ENCODE measurements at places on chromosomes 12 and 14.

DNA sequence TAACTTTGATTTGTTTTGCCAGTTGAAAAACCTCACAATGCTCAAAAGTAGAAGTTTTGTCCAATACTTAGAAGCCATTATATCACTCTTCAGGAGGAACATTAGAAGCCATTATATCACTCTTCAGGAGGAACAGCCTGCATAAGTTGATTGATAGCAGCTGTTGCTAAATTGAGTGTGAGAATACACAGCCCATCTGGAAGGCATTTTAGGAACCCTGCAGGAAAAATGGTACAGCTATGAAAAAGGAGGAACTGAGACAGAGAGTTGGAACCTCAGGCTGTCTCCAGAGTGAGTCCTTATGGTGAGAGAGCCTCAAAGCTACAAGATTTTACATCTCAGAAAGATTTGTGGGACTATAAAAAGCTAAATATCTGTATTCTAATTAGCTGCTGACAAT lies 207.0 kb downstream of the MYRFL start:
- no peak for DNase-seq

- no peak for DNase-seq
Measured at GRCh38 chr14:100406505-100407131, 83.5 kb downstream of the SLC25A47 start.

GRCh38 chr12:127583041-127583440 lies 683.9 kb upstream of the TMEM132C start:
- no peak for DNase-seq

GRCh38 chr12:12564911-12565310 lies 2.2 kb upstream of the DUSP16 start:
- DNase-seq = no peak

DNA sequence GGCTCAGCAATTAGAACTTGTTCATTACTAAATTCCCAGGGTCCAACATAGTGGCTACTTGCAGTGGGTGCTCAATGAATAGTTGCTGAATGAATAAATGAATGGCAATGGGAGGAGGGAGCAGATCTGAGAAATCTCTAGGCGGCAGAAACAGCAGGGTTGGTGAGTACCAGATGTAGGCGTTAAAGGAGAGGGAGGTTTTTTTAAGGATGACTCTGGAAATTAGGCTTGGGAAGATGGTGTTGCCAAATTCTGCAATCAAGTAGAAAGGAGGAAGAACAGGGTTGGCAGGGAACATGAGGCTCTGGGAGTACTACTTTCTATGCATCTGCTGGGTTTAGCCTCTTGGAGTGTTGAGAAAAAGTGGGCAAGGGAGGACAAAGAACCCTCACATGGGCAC lies 207.1 kb downstream of the APAF1 start:
- DNase-seq = no peak

DNA sequence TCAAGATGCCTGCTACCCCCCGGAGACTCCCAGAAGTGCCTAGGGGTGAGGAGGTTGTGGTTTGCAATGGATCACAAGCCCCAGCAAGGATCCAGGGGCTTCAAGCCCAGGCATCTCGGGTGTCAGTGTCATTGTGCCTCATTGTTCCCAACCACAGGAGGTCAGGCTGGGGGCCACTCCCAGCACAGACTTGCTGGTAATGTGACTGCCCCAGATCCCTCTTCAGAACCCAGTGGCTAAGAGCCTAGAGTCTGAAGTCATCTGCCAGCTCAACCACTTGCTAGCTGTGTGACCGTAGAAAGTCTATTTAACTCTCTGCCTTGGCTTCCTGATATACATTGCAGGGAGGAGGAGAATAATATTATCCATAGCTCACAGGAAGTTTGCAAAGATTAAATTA lies 7.7 kb upstream of the ASB2 start:
- peak; percentile 35 for DNase-seq

DNA sequence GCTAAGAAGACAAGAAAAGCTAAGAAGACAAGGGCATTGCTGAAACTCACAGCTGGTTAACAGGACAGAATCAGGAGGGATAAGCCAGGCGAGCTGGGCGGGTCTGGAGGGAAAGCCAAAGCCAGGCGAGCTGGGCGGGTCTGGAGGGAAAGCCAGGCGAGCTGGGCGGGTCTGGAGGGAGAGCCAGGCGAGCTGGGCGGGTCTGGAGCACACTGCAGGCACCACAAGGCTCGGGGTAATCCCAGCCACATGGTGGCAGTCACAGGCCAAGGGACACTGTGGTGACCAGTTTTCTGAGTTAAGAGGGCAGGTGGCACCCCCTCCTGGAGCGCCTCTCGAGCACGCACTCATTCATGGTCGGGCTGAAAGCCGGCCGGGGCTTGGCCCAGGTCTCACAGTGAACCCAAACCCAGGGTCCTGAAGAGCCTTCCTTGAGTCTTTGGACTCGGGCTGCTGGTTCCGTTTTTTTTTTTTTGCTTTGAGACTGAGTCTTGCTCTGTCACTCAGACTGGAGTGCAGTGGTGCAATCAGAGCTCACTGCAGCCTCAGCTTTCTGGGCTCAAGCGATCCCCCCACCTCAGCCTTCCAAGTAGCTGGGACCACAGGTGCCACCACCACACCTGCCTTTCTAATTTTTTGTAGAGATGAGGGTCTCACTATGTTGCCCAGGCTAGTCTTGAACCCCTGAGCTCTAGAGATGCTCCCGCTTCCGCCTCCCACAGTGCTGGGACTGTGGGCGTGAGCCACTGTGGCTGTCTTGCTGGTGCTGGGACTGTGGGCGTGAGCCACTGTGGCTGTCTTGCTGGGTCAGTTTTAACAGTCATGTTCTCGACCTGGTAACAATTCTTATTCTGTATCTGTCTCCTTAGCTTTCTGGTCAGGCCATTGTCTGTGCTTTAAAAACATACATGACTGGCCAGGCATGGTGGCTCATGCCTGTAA lies 40.2 kb downstream of the HSP90AA1 start:
- peak; percentile 85 for DNase-seq

DNA sequence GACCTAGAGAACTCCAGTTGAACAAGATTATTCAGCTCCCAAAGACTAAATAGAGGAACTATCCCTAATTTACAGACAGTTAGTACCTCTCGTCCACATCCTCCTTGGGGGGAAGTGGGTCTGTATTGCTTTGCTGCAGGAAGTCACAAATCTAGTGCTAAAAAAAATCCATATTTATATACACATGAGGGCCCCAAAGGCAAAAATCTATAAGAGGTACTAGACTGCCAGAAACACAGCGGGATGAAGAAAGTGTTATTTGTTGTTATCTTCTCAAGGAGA lies 190.1 kb downstream of the TTC8 start:
- no peak for DNase-seq

GRCh38 chr12:47751561-47751960 lies 7.1 kb downstream of the RAPGEF3 start:
- DNase-seq = no peak

DNA sequence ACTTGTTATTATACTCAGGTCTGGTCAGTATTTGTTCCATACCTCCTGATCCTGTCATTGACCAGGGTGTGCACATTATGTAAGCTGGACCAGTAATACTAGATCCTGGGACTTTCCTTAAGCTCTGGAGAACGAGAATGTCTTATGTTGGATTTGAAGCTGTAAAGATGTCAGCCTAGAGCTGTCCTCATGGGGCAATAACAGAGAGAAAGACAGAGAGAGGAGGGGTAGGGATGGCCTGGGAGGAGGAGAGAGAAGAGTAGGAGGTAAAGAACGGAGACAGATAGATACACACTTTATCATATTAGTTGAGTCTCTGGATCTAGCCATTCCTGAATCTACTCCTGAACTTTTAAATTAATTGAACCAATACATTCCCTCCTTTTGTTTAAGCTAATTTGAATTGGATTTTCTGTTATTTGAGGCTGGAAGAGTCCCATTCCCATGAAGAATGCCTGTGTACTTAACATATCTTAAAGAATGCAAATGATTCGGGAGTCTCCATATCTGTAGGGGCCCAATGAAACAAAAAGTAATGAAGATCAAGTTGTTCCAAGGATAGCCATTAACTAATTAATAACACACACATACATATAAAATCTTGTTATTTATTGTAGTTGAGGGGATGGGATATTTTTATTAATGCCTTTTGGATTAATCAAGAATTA lies 55.9 kb downstream of the PLEKHA5 start:
- no peak for DNase-seq

- DNase-seq = peak; percentile 87
Measured at GRCh38 chr12:91986084-91986483, 159.6 kb downstream of the BTG1 start.

DNA sequence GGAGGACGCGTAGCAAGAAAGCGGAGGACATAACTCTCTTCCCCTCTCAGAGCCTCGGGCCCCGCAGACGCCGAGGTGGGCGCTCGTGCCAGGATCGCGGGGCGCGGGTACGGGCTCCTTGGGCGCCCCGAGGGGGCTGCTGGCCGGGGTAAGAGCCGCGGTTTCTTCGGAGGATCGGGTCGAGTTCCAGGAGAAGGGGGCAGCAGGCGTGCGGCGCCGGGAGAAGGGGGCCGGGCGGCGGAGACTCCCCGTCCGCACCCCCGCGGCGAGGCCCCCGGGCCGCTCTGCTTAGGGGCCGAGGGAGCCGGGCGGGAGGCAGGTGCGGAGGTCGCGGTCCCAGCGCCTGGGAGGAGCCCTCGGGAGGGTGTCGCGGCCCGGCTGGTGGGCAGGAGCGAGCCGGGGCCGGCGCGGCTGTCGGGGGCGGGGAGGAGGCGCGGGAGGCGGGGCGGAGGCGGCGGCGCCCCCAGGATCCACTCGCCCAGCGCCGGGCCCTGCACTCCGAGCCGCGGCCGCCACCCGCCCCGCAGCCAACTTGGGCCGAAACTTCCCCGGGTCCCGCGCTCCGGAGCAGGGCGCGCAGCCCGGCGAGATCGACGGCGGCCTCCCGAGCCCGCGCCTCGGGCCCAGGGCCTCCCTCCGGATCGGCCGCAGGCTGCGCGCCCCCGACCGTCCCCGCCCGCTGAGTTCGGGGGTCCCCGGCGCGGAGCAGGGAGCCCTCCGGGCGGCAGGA lies 64.4 kb downstream of the FBXL14 start:
- DNase-seq = no peak

DNA sequence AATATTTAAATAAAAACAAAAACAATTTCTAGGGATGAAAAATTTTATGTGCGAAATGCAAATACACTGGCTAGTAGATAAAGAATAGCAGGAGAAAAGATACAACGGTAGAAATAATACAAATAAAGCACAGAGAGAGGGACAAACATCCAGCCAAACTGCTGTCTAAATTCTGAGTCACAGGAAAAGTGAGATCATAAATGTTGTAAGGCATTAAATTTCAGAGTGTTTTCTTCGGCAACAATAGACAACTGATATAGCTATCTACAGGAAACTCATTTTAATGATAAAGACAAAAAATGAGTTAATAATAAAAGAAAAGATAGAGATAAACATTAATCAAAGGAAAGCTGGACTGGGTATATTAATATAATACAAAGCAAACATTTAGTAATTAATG lies 122.2 kb downstream of the NTS start:
- DNase-seq = no peak

Data from SW480 (cell line).